ENCODE measurements at places on chromosomes 4 and X.

DNA sequence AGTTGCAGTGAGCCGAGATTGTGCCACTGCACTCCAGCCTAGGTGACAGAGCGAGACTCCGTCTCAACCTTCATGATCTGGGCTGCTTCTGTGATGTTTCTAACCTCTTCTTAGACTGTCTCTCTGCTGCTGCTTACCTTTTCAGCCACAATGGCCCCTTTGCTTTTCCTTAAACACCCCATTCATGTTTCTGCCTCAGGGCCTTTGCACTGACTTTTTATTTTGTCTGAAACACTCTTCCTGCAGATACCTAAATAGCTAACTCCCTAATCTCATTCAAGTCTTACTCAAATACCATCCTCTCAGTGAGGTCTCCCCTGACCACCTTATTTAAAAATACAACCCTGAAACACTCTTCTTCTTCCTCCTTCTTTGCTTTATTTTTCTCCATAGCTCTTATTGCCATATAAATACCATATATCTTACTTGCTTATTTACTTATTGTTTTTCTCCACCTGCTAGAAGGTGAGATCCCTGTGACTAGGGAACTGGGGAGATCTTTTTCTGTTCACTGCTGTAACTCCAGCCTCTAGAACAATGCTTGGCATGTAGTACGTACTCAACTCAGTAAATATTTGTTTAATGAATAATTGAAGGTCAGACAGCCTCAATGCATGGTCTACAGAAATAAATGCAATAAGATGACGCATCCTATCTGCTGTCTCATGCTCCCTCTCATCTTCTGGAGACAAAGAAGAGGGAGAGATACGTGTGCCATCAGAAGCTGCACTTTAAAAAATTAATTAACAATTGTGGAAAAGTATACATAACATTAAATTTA, 43.8 kb upstream of the SETD7 start:
- no peak for DNase-seq

DNA sequence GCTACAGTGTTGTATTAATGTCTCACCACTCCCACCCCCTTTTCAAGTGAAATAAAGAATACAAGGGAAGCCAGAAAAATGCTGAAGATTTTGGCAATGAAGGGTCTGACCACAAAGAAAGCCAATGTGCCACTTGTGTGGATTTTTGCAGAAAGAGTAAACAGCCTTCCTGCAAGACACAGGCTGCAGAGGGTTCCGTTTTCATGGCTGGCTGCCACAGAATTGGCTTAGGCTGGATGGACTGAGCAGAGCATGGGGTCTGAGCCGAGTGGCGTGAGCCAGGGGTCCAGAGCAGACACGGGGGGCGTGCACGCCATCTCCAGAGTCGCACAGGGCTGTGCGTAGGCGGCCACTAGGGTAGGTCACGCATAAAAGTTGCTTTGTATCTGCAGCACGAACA, 69.2 kb downstream of the MTNR1A start:
- no peak for DNase-seq

- DNase-seq, result no peak
These were observed 144.3 kb upstream of the GK2 start for GRCh38 chr4:79552311-79552710.

DNA sequence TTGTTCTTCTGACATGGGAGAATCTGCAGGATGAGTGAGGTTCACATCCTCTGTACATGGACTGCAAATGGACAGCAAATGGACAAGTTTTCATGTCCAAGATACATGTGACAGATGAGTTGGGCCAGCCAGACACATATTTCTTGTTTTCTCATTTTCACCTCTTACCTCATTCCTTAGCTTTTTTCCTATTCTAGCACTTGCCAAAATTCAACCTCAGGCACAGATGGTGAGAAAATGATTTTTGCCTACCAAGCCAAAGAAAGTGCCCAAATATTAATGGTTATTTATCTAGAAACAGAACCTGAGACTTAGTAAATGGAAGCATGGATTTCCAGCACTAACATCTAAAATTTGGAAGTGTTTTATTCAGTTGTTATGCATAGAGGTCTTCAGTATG, 402.2 kb downstream of the AFF2 start:
- DNase-seq, result no peak

DNA sequence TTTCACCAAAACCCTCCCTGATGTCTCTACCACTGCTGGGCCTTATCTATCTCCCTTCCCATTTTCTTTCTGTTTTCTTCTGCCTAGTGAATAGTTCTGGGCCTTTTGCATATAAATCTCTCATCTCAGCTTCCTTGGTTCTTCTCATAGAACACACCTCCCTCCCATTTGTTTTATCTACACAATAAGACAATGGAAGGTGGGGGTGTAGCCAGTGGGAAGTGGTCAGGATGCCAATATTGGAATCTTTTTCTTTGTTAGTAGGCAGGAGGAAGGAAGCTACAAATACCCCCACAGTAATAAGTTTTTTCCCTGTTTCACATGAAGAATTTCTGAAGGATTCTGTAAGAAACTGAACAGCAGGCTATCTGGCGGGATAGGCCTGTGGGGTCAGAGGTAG, 30.9 kb upstream of the RHOH start:
- no peak for DNase-seq

- DNase-seq, result no peak
These were observed 205.1 kb upstream of the UGT8 start for GRCh38 chr4:114393295-114394038.

- no peak for DNase-seq
These were observed 1.7 kb upstream of the PDHA2 start for GRCh38 chr4:95838192-95838591.

DNA sequence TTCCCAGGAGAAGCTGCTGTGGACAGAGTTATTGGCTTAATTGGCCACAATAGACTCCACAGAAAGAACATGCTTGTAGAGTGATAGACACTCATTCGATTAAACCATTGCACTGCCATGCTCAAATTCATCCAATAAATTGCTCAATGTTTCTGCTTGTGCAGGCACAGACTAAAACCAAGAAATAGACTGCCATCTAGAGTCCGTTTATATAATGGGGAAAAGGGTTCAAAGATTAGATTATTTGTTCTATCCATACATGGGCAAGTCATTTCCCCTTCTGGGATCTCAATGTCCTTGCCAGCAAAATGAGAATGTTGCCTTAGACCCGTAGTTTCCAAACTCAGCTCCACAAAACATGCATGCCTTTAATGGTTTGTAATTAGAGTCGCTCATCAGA, 8.7 kb downstream of the SMIM10 start:
- no peak for DNase-seq

DNA sequence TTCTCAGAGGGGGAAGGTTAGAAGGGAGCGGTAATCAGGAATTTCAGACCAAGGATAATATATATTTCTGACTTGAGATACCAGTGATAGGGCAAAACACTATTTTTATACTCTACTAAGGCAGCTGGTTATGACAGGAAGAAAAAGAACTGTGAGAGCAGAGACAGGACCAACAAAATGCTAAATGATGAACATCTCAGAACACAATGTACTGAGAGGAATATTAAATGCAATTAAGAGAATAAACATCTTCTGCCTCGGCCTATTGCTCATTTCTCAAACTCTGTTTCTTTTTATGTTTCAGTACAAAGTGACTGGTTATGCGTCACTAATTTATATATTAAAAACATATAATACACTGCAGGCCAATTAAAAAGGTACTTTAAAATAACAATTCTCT, 122.0 kb upstream of the RLIM start:
- no peak for DNase-seq

DNA sequence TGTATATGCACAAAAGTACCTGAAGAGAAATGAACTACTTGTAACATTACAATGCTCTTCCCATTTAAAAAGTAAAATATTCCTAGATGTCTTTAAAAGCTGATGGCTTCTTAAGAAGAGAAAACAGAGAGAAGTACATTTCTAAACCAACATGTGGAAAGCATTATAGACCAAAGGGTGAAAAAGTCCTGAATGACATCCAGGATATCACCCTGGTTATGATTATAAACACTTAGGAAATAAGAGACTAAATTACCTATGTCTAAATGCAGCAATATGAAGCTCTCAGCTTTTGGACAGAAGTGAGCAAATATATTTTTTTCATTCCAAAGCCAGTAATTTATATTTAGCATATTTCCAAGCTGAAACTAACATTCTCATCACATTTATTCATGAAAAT, 21.7 kb upstream of the EGFL6 start:
- DNase-seq, result no peak

- no peak for DNase-seq
These were observed 17.1 kb upstream of the ETNPPL start for GRCh38 chr4:108779958-108780357.

- DNase-seq, result no peak
These were observed 61.9 kb downstream of the SEC24B start for GRCh38 chr4:109495514-109495913.

GRCh38 chr4:3030566-3031356, 43.6 kb downstream of the HTT-AS start:
- DNase-seq, result no peak

- no peak for DNase-seq
These were observed 33.2 kb upstream of the MID1IP1 start for GRCh38 chrX:38768079-38768478.

DNA sequence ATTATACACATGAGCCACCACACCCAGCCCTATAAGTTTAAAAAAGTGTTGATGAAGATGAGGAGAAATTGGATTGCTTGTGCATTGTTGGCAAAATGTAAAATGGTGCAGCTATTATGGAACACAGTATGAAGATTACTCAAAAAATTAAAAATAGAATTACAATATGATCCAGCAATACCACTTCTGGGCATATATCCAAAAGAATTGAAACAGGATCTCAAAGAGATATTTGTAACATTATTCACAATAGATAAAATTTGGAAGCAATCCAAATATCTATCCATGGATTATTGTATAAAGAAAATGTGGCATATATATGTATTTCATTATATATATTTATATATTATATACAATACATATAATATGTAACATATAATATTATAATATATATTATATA, 515.6 kb upstream of the GNPDA2 start:
- DNase-seq, result no peak

GRCh38 chr4:68997040-68997439, 45.4 kb upstream of the UGT2A3 start:
- no peak for DNase-seq

DNA sequence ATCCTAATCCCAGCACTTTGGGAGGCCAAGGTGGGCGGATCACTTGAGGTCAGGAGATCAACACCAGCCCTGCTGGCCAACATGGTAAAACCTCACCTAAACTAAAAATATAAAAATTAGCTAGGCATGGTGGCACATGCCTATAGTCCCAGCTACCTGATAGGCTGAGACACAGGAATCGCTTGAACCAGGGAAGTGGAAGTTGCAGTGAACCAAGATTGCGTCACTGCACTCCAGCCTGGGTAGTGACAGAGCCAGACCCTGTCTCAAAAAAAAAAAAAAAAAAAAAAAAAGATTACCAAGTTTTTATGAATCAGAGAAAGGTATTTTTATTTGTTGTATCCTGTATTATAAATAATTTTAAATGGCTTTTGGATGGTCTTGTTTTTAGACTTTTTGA, 15.1 kb downstream of the TRAPPC11 start:
- DNase-seq, result no peak

GRCh38 chr4:151251603-151252304, 25.2 kb upstream of the PRSS48 start:
- no peak for DNase-seq

GRCh38 chr4:98657531-98658286, 702 bp downstream of the TSPAN5 start:
- DNase-seq, result no peak

DNA sequence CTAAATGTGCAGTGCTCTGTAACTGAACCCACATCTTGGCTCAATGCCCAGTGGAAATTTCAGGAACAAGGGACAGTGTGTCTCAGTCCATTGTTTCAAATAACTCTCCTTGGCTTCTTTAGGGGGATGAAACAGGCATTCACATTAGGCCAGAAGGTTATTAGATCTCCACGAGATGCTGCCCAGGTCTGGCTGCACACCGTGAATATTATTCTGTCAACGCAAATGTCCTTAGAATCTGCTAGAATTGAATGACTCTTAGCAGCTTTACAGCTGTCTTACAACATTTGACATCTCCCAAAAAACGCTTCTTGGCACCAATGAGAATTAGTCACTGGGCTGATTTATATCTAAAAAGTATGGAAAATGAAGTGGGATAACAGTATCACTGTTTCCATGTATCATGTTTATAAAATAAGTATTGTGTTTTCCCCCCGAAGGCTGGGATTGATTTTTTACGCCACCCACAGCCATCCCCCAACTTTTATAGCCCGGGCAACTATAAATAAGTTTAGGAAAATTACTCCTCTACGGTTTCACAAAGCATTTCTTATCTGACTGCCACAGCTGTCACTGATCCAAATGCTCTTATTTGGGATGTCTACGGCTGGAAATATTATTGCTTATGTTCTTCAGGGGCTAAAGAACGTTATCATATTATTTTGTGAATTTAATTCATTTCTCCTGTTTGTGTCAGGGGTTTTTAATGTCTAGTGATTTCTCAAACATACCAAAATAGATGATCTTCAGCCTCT, 559.7 kb upstream of the FAT1 start:
- no peak for DNase-seq

DNA sequence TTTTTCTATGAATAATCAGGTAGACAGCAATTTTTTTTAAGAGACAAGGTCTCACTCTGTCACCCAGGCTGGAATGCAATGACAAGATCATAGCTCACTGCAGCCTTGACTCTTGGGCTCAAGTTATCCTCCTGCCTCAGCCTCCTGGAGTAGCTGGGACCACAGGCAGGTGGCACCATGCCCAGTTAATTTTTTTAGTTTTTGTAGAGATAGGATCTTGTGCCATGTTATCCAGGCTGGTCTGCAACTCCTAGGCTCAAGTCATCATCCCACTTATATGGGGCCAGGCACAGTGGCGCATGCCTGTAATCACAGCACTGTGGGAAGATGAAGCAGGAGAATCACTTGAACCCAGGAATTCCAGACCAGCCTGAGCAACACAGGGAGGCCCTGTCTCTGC, 26.8 kb downstream of the AFAP1 start:
- no peak for DNase-seq

DNA sequence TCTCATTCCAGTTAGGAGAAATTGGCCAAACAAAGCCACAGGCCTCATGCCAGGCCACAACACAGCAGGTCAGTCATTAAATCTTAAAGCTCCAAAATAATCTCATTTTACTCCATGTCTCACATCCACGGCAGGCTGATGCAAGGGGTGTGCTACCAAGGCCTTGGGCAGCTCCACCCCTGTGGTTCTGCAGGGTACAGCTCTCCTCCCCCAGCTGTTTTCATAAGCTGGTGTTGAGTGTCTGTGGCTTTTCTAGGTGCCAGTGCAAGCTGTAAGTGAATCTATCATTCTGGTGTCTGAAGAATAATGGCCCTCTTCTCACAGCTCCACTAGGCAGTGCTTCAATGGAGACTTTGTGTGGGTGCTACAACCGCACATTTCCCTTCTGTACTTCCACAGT, 949.2 kb downstream of the TECRL start:
- no peak for DNase-seq

DNA sequence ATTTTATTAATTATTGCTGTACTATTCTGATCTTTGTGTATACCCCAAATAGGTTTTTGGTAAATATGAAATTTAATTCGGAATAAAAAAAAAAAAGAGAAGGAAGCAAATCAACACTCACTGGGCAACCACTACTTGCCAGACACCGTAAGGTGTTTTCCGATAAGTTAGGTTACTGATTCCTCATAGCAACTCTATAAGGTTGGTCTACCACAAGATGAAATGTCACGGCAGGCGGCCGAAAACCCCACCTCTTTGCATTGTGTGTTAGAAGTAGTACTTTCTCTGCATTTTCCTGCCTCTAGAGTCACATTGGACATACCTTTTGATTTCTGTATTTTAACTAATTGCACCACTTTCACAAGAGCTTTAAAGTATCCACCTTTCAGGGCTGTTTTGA, 44.5 kb upstream of the RASGEF1B start:
- DNase-seq, result no peak

Data from stimulated activated CD8-positive, alpha-beta memory T cell treated with anti-CD3 and anti-CD28 coated beads, Interleukin-12 subunit alpha, Interleukin-12 subunit beta, amount 100 ng/mL, for 4 hours (primary cell).